ENCODE measurements at places on chromosomes 7 and 10. TPM values are rescaled to one million over a fixed set of nuclear protein-coding genes. Genes with fewer than 3 reads are reported as not detected.

SEMA4G gene
- 0.52 TPM for total RNA-seq

ACTL6B gene
- not detected for total RNA-seq

CFAP70 gene
- total RNA-seq, result 1.6 TPM

GSTO2 gene
- not detected for total RNA-seq

COL17A1 gene
- under 0.01 TPM for total RNA-seq

AGMO gene
- 3.1 TPM for total RNA-seq

LRRD1 gene
- total RNA-seq, result 0.52 TPM

ETV1 gene
- total RNA-seq, result 6.3 TPM

MAGI2 gene
- 4.2 TPM for total RNA-seq

HOXA7 gene
- total RNA-seq, result 1.6 TPM

SLC26A5 gene
- not detected for total RNA-seq

ANLN gene
- total RNA-seq, result 9.9 TPM

NODAL gene
- total RNA-seq, result not detected

FAM200A gene
- 6.8 TPM for total RNA-seq

TMEM225B gene
- total RNA-seq, result 0.52 TPM

HYAL4 gene
- total RNA-seq, result under 0.01 TPM

IFIT5 gene
- total RNA-seq, result 9.9 TPM

OLAH gene
- total RNA-seq, result 1.0 TPM
